Immature natural killer cell (primary cell): ENCODE measurements at places on chromosomes 7 and 10. TPM values are rescaled to one million over a fixed set of nuclear protein-coding genes. Genes with fewer than 3 reads are reported as not detected.

Gene TDRD1
- not detected for polyA plus RNA-seq

Gene BUD31
- polyA plus RNA-seq: 362 TPM

Gene ERVW-1
- polyA plus RNA-seq: not detected

Gene SFTPA1
- not detected for polyA plus RNA-seq

Gene PRSS2
- not detected for polyA plus RNA-seq

DNA sequence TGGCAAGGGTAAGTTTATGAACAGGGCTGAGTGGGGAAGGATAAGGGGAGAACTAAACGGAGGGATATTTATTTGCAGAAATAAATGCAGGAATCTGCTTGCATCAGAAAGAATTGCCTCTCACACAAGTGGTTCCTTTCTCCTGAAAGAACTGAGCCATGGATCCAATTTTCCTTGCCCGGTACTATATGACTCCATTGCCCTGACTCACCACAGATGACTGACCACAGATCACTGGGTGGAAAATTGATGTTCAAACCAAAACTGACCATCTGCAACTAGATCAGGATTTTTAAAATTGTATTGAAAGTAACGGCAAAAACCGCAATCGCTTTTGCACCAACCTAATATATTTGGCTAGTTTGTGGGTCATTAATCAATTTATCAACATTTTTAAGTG is 6.2 kb upstream of the MACC1 start:
- H3K27ac ChIP-seq: no peak overlapping the region
- H3K36me3 ChIP-seq: no peaks in the 10 kb centered on the region
- H3K4me1 ChIP-seq: peaks cover 21% of the 10 kb centered on the region
- H3K4me3 ChIP-seq: no peak overlapping the region
- DNase-seq: no peak

GRCh38 chr10:100509241-100509840 is 10.3 kb downstream of the SEC31B start:
- peak overlapping the region; percentile 22 for H3K27ac ChIP-seq
- H3K27me3 ChIP-seq: peaks cover 4% of the 10 kb centered on the region
- peaks cover 43% of the 10 kb centered on the region for H3K4me1 ChIP-seq
- peaks cover 15% of the 10 kb centered on the region for H3K36me3 ChIP-seq

GRCh38 chr10:113933894-113934532 is 79.6 kb downstream of the NHLRC2 start:
- H3K4me1 ChIP-seq: no peaks in the 10 kb centered on the region
- peaks cover 10% of the 10 kb centered on the region for H3K27me3 ChIP-seq
- DNase-seq: no peak
- H3K27ac ChIP-seq: no peak overlapping the region
- no peaks in the 10 kb centered on the region for H3K36me3 ChIP-seq

DNA sequence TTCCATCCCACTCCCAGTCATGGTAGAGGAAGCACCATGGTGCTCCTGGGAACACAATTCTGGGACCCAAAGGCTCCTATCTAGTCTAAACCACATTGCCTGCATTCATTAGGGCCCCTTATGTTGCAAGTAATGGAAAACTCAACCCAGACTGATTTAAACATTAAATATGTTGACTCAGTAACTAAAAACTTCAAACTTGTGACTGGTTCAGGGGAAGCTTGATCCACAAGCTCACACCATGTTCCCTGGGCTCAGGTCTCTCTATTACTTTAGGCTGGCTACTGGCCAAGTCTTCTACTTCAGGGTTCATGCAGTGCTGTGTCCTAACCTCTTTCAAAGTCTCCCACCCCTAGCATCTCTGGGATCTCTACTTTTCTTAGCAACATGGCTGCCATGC is 13.1 kb downstream of the WNT16 start:
- DNase-seq: no peak
- peaks cover 14% of the 10 kb centered on the region for H3K4me1 ChIP-seq
- H3K27ac ChIP-seq: no peak overlapping the region
- H3K4me3 ChIP-seq: no peak overlapping the region
- H3K36me3 ChIP-seq: peaks cover 12% of the 10 kb centered on the region

- no peak overlapping the region for H3K27ac ChIP-seq
- H3K36me3 ChIP-seq: no peaks in the 10 kb centered on the region
- H3K4me1 ChIP-seq: no peaks in the 10 kb centered on the region
- no peak for DNase-seq
- no peak overlapping the region for H3K4me3 ChIP-seq
These were observed 45.7 kb downstream of the TOMM7 start for GRCh38 chr7:22776964-22777363.

GRCh38 chr7:43570688-43571365 is 12.1 kb upstream of the STK17A start:
- no peak overlapping the region for H3K4me3 ChIP-seq
- H3K36me3 ChIP-seq: no peaks in the 10 kb centered on the region
- no peak for DNase-seq
- no peaks in the 10 kb centered on the region for H3K4me1 ChIP-seq
- no peak overlapping the region for H3K27ac ChIP-seq

GRCh38 chr10:68647672-68648341 is 73.2 kb upstream of the CCAR1 start:
- H3K27ac ChIP-seq: no peak overlapping the region
- no peaks in the 10 kb centered on the region for H3K27me3 ChIP-seq
- DNase-seq: no peak
- H3K4me1 ChIP-seq: peaks cover 3% of the 10 kb centered on the region
- peaks cover 21% of the 10 kb centered on the region for H3K36me3 ChIP-seq
- no peak overlapping the region for H3K4me3 ChIP-seq

- DNase-seq: no peak
- no peaks in the 10 kb centered on the region for H3K36me3 ChIP-seq
- no peak overlapping the region for H3K27ac ChIP-seq
- no peak overlapping the region for H3K4me3 ChIP-seq
- no peaks in the 10 kb centered on the region for H3K4me1 ChIP-seq
- peaks cover 4% of the 10 kb centered on the region for H3K27me3 ChIP-seq
These were observed 121.3 kb upstream of the BTBD16 start for GRCh38 chr10:122149561-122150505.

GRCh38 chr7:20696803-20697333 is 81.4 kb downstream of the ABCB5 start:
- no peaks in the 10 kb centered on the region for H3K4me1 ChIP-seq
- DNase-seq: no peak
- H3K27me3 ChIP-seq: peaks cover 5% of the 10 kb centered on the region
- no peaks in the 10 kb centered on the region for H3K36me3 ChIP-seq
- no peak overlapping the region for H3K4me3 ChIP-seq
- H3K27ac ChIP-seq: no peak overlapping the region

DNA sequence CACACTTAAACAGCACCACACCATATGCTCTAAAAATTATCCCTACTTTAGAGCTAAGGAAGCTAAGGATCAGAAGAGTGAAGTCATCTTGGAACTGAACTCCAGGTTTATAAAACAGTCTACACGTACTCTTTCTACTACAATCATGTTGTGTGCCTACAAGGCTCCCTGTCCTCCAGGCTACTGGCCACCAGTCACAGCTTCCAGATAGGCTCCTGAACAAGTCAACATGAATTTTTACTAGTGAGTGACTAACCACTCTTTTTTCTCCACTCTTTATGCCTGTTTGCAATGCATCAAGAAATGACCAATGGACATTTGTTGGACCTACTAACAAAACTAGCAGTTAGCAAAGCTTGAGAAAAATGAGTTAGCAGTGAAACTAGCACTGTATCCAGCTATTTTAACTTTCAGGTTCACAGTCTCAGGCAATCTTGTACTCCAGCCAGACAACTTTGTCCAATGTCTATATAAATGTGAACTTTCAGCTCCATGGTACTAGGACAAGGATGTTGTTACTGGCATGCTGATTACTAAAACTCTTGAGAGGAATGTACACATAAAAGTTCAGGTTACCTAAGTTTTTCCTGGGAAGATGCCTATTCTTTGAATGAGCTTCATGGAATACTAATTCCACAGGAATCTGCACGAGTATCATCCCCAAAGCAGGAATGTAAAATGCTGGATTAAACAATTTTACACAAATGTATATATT is 180.0 kb downstream of the BTAF1 start:
- no peak overlapping the region for H3K4me3 ChIP-seq
- H3K36me3 ChIP-seq: no peaks in the 10 kb centered on the region
- H3K4me1 ChIP-seq: peaks cover 11% of the 10 kb centered on the region
- DNase-seq: no peak
- no peak overlapping the region for H3K27ac ChIP-seq

GRCh38 chr10:18438361-18439126 is 212.8 kb downstream of the NSUN6 start:
- DNase-seq: no peak
- H3K27ac ChIP-seq: no peak overlapping the region
- H3K4me1 ChIP-seq: no peaks in the 10 kb centered on the region
- H3K4me3 ChIP-seq: no peak overlapping the region
